Adrenal gland (tissue), 19 donors: ENCODE measurements at places on chromosomes 1 and 21. TPM values are rescaled to one million over a fixed set of nuclear protein-coding genes. Genes with fewer than 3 reads are reported as not detected.

EXO1 gene
- not detected for polyA plus RNA-seq

BCAN gene
- polyA plus RNA-seq, result 24.9 TPM

AZIN2 gene
- 2.3 TPM for polyA plus RNA-seq

OR2T33 gene
- not detected for polyA plus RNA-seq

GPR37L1 gene
- 0.02 TPM for polyA plus RNA-seq

TP73 gene
- polyA plus RNA-seq, result 0.03 TPM

OPRD1 gene
- 0.17 TPM for polyA plus RNA-seq

IL23R gene
- polyA plus RNA-seq, result 2.0 TPM

DDAH1 gene
- polyA plus RNA-seq, result 15.5 TPM

SUMO3 gene
- polyA plus RNA-seq, result 70.6 TPM

OR2M3 gene
- not detected for polyA plus RNA-seq

SPRR2E gene
- polyA plus RNA-seq, result 0.54 TPM

CLDN14 gene
- not detected for polyA plus RNA-seq

MSH4 gene
- 0.27 TPM for polyA plus RNA-seq

CRYBG2 gene
- 0.48 TPM for polyA plus RNA-seq

NPHP4 gene
- polyA plus RNA-seq, result 2.7 TPM

CD34 gene
- 13.9 TPM for polyA plus RNA-seq

USP48 gene
- 56.9 TPM for polyA plus RNA-seq

RNPC3 gene
- polyA plus RNA-seq, result 5.8 TPM

C8A gene
- polyA plus RNA-seq, result not detected

SEMA6C gene
- 40.5 TPM for polyA plus RNA-seq

SERTAD4 gene
- polyA plus RNA-seq, result 0.64 TPM

C1QC gene
- polyA plus RNA-seq, result 102 TPM

FCRL1 gene
- 0.03 TPM for polyA plus RNA-seq

DPH5 gene
- polyA plus RNA-seq, result 48.9 TPM

FMO2 gene
- 14.0 TPM for polyA plus RNA-seq

SHE gene
- 12.7 TPM for polyA plus RNA-seq

NR5A2 gene
- polyA plus RNA-seq, result 0.93 TPM

LHX8 gene
- polyA plus RNA-seq, result not detected

CYYR1 gene
- polyA plus RNA-seq, result 43.9 TPM

PDZK1IP1 gene
- 3.9 TPM for polyA plus RNA-seq

PDC gene
- polyA plus RNA-seq, result not detected

NBL1 gene
- polyA plus RNA-seq, result 29.4 TPM

TDRD5 gene
- 0.90 TPM for polyA plus RNA-seq

C4BPA gene
- polyA plus RNA-seq, result 0.38 TPM

GJB3 gene
- polyA plus RNA-seq, result 0.32 TPM

IFNLR1 gene
- 1.8 TPM for polyA plus RNA-seq

GNAT2 gene
- not detected for polyA plus RNA-seq

OR10J1 gene
- polyA plus RNA-seq, result not detected

ARMH1 gene
- 1.8 TPM for polyA plus RNA-seq

IL19 gene
- not detected for polyA plus RNA-seq

AVPR1B gene
- polyA plus RNA-seq, result not detected

BNIPL gene
- polyA plus RNA-seq, result 0.05 TPM

VTCN1 gene
- polyA plus RNA-seq, result not detected

SPRR3 gene
- 6.1 TPM for polyA plus RNA-seq

KRTAP7-1 gene
- not detected for polyA plus RNA-seq

CFAP74 gene
- 4.0 TPM for polyA plus RNA-seq

ASAP3 gene
- polyA plus RNA-seq, result 81.0 TPM

SESN2 gene
- polyA plus RNA-seq, result 5.6 TPM

FMO4 gene
- polyA plus RNA-seq, result 4.0 TPM

CELA2B gene
- not detected for polyA plus RNA-seq

FCRL6 gene
- polyA plus RNA-seq, result 0.37 TPM

UMODL1 gene
- polyA plus RNA-seq, result not detected

ANGPTL1 gene
- 81.1 TPM for polyA plus RNA-seq

LIN9 gene
- 2.3 TPM for polyA plus RNA-seq

DENND2D gene
- 38.1 TPM for polyA plus RNA-seq

CACYBP gene
- 23.7 TPM for polyA plus RNA-seq

GRHL3 gene
- polyA plus RNA-seq, result 0.10 TPM

RORC gene
- 6.4 TPM for polyA plus RNA-seq

ARHGEF16 gene
- 1.8 TPM for polyA plus RNA-seq
